ENCODE measurements at places on chromosomes 1 and 21.

DNA sequence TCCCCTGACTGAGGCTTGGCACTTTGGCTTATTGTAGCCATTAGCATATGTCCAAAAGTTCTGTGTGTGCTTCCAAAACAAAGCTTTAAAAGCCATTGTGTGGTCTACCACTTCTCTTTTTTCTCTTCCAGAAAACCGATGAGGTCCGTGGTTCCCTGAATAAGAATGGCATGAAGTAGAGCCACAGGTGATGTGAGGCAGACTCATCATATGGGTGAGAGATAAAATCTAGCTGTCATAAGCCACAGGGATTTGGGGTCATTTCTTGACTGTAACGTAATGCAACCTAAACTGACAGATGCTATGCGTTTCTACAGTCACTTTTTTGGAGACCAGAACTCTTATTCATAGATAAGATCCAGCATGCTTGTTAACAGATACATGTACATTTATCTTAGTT, 7.0 kb upstream of the GREM2 start:
- no peak for DNase-seq

- peak; percentile 89 for DNase-seq
Measured at GRCh38 chr1:228828151-228828550, 92.9 kb downstream of the RHOU start.

DNA sequence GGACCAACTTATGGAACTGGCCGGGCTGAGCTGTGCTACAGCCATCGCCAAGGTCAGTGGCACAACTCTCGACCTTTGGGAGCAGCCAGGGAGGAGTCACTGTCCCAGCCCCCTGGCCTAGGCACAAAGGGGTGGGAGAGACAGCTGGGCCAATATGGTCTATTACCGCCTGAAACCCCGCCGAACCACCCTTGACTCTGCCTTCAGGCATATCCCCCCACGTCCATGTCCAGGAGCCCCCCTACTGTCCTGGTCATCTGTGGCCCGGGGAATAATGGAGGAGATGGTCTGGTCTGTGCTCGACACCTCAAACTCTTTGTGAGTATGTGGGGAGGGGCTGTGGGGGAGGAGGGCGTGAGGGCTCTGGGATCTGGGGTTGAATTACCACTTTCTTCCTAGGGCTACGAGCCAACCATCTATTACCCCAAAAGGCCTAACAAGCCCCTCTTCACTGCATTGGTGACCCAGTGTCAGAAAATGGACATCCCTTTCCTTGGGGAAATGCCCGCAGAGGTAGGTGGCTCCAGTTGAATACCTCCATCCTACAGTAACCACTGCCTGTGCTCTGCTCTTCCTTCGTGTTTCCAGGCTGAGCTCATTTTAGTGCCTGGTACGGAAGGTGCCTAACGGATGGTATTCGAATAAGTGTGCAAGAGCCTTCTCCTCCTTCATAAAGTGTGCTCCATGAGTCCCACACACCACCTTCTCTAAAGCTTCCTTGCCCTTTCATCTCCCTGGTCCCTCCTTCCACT, 758 bp downstream of the NAXE start:
- no peak for DNase-seq

DNA sequence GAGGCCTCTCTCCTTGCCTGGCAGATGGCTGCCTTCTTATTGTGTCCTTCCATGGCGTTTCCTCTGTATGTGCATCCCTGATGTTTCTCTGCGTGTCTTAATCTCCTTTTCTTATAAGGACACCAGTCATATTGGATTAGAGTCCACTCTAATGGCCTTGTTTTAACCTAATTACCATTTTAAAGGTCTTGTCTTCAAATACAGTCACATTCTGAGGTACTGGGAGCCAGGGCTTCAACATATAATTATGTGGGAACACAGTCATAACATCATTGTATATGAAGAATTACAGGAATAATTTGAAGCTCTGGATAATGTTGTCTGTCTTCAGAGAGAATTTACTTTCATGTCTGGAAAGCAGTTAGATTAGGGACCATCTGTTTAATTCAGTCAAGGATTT, 56.4 kb upstream of the PTGFR start:
- DNase-seq: no peak

GRCh38 chr1:234731569-234732085, 121.6 kb upstream of the IRF2BP2 start:
- DNase-seq: peak; percentile 55

GRCh38 chr1:37741130-37741529, 23.8 kb downstream of the EPHA10 start:
- DNase-seq: no peak

GRCh38 chr1:3019516-3020051, 1.7 kb upstream of the ACTRT2 start:
- DNase-seq: no peak

GRCh38 chr1:110235834-110236682, 25.9 kb downstream of the KCNC4 start:
- DNase-seq: peak; percentile 79

DNA sequence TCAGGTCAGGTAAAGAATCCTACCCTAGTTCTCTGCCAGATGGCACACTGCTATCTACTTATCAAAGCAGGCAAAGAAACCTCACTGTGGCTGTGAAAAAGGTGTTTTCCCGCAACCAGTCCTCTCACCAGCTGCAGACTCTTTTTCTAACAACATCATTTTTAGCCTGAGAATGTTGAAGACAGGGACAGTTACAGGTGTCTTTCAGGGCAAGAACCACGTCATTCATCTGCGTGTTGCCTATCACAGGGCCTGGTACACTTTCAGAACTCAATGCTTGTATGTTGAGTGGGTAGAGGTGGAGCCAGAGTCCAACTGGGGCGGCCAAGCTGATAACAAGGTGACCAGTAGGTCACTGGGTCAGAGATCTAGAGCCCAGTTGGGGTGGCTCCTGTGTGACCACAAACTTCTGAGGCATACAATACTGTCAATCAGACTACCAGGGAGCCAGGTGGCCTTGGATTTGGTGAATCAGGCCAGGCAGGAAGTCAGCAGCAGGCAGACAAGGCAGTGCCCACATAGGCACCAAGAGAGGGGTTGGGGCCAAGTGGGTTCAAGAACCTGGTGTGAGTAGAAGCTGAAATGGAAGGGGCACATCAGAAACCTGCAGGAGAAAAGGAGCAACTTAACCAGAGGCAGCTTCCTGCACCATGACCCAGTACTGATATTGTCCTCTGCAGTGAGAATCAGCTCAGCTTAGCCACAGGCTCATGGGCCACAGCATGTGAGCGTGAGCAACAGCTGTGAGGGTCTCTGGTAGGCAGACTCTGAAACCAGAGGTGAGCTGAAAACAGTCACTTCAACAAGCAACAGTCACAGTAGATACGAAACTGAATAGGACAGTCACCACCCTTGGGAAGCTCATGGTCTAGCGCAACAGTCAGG, 123.6 kb downstream of the DTL start:
- DNase-seq: no peak

GRCh38 chr1:231354330-231355020, 16.4 kb downstream of the SPRTN start:
- no peak for DNase-seq

DNA sequence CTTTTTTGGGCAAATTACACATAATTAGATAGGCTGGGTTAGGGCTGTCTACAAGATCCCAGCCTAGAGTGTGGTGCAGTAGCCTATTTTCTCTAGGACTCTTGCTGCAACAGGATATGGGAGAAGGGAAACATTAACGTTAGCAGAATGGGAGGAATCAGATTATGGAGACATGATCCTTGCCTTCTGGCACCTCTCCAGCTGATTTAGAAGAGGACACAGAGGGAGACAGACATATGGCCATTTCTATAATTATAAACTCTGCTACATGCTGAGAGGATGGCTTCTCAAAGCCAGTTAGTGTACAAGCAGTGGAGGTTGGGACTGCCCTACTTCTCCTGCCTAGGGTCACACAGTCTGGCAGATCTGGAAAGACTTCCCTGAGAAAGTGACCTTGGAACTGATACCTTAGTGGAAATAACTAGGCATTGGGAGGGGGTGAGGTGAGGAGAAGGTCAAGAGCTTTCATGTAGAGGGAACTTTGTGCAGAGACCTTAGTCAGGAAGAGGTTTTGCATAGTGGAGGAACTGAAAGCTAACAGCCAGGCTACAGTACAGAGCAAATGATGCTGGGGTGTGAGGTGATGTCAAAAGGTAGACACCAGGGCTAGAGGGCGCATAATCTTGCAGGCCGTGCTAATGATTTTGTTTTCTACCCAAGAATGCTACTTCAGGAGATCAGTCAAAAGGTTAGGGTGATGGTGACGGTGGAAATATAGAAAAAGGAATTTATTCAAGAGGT, 1.2 kb upstream of the CD1D start:
- peak; percentile 46 for DNase-seq

- DNase-seq: no peak
Measured at GRCh38 chr21:28480470-28480869, 512.2 kb downstream of the LTN1 start.

DNA sequence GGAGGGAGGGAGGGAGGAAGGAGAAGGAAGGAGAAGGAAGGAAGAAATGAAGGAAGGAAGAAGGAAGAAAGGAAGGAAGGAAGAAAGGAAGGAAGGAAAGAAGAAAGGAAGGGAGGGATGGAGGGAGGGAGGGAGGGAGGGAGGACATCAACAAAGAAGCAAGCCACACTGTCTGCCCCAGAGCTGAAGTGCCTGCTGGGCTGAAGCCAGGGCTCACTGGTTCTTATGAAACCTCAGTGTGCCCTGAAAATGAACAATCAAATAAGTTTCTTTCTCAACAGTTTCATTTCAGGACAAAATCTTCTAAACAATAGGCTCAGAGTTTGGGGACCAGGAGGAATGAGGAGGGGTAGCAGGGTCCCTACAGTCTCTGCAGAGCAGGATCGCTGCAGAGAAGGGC, 21.1 kb downstream of the ARHGEF19 start:
- no peak for DNase-seq

DNA sequence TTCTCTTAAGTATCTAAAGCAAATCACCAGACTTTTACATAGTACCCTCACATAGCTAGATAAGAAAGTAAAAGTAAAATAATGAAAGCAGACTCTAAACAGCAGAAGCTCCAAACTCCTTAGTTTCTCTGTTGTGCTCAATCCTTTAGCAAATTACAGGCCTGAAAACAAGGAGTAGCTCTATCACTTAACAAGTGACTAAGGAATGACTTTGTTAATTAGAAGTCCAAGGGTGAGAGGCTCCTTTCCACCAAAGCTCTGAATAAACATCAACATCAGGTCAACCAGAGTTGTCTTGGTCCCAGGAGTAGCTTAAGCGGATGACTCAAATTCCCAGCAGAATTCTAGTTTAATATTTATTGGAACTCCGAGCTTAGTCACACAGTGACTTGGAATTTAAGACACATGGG, 5.9 kb downstream of the NRIP1 start:
- peak; percentile 43 for DNase-seq

DNA sequence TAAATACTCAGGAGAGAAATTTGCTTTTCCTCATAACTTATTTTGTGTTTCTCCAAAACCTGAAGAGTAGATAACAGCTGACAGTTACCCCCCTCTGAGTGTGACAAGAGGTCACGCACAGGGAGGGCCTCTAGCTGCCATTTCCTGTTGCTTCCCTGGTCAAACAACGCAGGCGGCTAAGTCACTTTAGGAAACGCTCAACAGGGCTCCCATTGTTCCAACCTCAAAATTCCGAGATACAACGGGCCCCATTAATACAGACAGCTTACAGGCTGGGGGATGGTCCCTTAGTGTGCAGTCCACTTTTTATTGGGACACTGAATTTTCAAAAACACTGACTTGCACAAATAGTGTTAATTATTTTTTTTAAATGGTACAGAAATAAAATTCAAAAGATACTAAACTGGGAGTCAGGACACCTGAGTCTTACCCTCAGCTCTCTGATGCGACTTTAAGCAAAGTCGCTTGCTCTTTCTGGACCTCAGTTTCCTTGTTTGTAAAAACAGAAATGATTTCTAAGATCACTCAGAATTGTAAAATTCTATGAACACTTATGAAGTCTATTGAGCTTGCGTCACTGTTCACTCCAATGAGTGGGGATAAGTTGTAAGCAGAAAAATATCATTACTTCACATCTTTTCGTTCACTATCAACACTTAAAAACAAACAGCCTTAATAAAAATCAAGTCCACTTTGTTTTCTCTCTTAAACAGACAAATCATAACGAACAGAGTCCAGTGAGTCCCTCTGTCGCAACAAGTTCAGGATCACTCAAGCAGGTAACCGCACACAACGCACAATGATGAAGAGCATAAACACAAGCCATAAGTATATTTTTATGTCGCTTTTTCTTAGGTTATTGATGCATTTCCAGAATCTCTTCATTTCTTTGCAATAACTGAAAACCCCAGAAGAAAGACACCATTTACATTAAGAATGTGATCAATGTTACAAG, 13.5 kb downstream of the LZIC start:
- no peak for DNase-seq

GRCh38 chr1:222734740-222735139, 2.3 kb upstream of the FAM177B start:
- no peak for DNase-seq

GRCh38 chr1:24709791-24710441, 35.3 kb upstream of the CLIC4 start:
- peak; percentile 62 for DNase-seq

DNA sequence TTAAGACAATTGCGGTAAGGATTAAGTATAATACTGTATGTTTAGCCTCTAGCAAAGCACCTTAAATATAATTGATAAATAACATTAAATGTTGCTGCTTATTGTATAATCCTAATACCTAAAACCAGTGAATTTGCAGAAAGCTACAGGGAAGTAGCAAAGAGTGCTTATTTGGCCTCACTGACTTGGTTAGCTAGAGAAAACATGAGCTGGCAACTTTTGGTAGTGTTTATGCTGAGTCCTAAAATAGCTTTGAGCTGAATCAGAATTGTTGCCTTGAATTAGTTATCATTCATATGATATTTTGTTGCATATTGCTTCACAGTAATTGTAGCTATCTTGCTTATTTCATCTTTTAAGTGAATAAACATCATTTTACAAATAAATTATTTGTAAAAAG, 3.5 kb downstream of the TRIM67 start:
- no peak for DNase-seq

DNA sequence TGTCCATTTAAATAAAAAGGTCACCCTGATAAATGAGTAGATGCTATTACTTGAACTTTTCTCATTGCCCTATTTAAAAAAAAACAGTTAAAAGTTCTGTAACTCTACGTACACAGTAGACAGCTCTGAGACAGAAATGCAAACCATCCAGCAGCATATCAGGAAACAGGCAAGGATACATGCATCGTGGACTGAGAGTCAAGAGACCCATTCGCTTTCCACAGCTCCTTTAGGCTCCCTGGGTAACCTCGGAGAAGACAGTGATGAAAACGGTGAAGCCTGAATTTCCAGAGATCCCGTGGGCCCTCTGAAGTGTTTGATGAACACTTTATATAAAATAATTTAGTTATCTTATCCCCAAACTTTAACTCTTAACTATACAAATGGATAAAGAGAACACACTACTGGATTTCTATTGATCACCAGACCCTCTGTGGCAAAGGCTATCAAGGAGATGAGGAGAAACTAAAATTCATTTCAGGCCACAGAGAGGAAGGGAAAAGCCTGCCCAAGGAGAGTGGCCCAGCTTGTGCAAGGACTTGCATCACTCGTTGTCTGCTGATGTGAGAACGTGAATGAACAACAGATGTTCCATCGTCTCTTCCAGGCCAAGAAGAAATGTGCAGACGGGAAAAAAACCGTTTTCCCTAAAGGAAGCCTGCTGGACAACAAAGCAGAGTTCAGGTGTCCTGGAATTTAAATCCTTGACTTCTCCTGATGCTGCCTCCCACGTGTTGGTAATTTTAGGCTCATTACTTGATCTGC, 131.0 kb downstream of the TGFBR3 start:
- DNase-seq: no peak
